ENCODE measurements at places on chromosomes 13 and 19.

DNA sequence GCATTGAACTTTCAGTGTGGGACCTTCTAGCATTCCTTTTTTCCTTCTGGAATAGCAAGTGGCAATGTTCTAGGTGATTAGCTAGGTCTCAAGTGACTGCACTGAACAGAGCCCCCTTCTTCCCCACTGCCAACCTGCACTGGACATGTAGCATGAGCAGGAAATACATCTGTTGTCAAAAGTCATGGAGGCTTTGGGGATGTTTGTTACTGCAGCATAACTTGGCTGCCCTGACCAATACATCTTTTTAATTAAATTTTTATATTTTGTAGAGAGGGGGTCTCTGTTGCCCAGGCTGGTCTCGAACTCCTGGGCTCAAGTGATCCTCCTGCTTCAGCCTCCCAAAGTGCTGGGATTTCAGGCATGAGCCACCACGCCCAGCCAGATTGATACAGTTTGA, 163.6 kb downstream of the CACNA1A start:
- DNase-seq, result no peak

DNA sequence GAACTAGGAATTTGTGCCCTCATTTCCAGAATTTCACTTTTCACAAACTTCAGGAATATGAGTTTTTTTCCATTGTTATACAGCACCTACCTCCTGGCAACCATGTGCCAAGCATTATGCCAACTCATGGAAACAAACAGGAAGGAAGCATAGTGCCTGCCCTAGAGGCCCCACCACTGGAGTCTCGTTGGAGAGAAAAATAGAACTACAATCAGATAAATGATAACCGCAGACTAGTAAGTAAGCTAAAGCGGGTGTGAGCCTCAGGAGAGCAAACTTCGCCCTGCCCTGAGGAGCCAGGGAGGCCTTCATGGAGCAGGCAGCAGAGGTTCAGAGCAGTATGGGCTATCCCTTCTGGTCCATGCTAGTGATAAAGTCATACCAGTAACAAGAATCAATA, 75.9 kb downstream of the FRY start:
- no peak for DNase-seq

GRCh38 chr19:48499316-48500090, 12.1 kb downstream of the LMTK3 start:
- no peak for DNase-seq

GRCh38 chr19:37329686-37330085, 41.2 kb upstream of the ZNF527 start:
- DNase-seq, result no peak

DNA sequence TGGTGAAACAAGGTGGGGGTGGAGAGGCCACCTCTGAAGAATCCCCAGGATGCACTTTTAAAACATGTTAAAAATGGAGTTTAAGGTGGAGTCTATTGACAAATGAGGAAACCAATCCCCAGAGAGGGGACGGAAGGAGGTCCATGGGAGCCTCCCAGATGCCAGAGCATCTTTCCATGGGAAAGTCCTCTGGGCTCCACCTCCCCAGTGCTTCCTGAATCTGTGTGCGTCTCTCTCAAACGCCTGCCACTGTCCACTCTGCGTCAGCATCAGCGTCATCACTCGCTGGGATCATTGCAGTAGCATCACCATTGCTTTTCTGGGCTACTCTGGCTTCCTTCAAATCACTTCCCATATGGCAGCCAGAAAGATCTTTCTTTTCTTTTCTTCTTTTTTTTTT, 6.2 kb downstream of the GPR4 start:
- no peak for DNase-seq

GRCh38 chr13:93951108-93951507, 528.4 kb downstream of the DCT start:
- DNase-seq, result no peak

DNA sequence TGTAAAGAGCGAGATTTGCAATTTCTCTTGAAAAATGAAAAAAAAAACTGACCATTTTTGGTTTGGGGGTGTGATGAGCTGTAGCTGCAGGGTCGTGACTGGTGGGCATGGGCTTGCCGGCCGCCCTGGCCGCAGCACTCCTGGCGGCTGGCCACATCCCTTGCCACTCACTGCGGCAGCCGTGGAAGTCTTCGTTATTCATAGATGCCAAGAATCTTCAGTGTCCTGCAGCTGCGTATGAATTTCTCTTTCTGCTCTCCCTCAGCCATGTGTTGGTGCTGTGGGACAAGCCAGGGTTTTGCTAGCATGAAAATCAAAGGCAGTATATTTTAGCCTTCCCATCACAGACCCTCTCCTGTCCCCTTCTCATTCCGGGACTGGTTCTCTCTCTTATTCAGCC, 151.7 kb upstream of the TSHZ3 start:
- DNase-seq, result no peak

GRCh38 chr13:66138172-66138811, 1091.8 kb downstream of the PCDH9 start:
- DNase-seq, result no peak

DNA sequence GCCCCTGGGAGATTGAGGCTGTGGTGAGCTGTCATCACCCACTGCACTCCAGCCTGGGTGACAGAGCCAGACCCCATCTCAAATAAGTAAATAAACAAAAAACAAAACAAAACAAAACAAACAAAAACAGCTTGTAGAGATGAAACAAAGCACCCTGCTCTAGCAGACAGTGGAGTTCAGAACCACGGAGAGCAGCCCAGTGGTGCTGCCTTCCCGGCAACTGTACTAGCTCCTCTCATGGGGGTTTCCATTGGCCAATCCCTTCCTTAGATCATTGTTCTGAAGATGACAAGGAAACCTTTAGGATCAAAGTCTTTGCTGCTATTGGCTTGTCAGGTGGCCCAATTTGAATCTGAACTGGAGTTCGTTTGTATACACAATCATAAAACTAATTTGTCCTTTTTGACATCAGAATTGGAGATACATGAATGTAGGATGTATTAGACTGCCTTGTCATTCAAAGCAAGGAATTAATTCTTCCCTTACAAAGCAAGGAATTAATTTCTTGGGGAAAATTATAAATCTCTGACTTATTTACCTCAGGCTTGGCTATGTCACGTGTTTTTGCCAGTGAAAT, 19.7 kb upstream of the SYCN start:
- no peak for DNase-seq

DNA sequence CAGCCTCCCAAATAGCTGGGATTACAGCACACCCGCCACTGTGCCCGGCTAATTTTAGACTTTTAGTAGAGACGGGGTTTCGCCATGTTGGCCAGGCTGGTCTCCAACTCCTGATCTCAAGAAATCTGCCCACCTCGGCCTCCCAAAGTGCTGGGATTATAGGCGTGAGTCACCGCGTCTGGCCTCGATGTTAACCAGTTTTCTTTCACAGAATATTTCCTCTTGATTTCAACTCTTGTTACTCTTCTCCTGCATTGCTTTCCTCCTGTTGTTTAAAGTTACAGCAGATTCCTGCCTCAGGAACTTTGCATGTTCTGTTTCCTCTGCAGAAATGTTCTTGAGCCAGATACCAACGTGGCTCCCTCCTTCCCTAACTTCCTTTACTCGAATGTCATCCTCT, 3.7 kb upstream of the PEX11G start:
- DNase-seq, result no peak

DNA sequence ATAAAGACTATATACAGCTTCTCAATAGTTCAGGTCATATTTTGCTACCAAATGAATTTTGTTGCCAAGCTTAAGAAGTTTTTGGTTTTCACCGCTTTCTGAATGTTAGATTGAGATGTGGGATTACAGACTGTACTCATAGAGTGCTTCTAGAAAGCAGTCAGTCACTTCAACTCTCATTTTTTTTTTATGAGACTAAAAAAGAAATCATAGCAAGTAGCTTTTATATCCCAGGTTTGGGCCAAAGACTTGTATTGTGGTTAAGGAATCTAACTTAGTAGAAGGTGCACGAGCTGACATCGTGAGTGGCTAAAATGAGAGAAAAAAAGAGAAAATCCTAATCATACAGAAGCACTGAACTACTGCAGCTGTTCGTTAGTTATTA, 2.2 kb upstream of the USPL1 start:
- DNase-seq, result no peak

- no peak for DNase-seq
Measured at GRCh38 chr13:35993686-35994085, 137.5 kb downstream of the DCLK1 start.

DNA sequence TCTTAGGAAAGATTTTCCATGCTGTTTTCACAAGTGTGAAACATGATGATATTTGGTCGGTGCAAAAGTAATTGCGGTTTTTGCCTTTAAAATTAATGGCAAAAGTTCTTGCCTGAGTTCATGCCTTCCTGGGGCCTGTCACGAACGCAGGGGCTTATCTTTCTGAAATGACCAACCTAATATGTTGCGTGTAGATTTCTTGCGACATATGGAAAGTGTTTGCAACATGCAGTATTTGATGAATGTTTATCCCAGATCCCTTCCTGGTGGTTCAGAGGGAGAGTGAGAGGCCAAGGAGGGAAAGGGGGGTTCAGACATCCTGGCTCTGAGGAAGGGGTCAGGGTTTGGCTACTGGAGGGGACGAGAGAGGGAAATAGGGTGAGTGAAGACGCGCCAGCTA, 72.0 kb downstream of the TEX29 start:
- DNase-seq, result no peak

DNA sequence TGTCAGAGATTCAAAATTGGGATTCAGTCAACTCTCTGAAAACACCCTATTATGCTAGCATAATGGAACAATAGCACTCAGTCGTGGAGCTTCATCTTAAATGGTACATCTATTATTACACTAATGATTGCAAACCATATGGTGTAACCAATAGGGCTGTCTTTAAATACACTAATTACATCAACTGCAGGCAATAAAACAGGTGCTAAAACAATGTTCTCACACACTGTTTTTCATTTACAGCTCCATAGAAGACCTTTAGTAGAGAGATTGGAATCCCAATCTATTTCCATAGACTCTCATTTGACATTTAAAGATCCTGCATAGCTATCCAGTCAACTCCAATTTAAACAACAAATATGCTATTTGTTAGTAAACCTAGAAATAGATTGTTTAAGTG, 1917.4 kb downstream of the OLFM4 start:
- no peak for DNase-seq

DNA sequence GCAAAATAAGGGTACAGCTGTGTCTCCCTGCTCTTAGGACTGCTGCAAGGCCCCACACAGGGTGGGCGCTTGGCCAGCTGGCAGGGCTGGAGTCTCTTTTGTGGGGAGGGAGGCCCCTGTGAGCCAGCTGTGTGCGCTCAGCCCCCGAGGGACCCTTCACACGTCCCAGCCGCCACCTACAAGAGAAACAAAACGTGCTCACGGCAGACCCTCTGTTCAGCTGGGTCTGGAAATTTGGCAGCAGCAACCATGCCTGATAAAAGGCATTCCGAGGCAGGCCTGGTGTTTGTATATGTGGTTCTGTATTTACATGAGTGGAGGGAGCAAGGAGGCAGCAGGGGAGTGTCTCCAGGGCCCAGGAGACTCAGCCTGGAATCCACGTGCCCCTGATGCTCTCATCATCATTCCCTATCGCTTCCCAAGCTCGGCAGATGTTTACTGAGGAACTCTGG, 49.7 kb downstream of the CRTC1 start:
- DNase-seq, result no peak

GRCh38 chr13:28137596-28137995, 749 bp upstream of the PAN3 start:
- DNase-seq, result no peak

DNA sequence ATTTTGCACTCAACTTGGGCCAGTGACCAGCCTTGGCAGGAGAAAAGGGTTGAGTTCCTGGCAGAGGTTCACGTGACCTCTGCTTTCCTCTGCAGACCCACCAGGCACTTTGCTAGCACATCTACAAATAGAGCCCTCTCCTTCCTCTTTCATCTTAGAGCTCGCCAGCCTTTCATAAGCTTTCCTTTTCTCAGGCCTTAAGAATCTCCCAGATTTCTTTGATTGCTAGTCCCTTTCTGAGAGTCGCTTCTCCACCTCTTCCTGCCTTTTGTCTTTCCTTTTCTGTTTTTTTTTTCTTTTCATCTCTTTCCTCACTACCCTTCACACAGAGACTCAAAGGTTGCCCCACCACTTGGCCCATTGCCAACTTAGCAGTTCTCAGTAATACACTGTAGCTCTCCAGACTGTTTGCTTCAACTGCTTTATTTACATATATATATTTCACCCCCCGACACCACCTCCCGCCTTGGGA, 375.7 kb upstream of the SPRY2 start:
- no peak for DNase-seq

DNA sequence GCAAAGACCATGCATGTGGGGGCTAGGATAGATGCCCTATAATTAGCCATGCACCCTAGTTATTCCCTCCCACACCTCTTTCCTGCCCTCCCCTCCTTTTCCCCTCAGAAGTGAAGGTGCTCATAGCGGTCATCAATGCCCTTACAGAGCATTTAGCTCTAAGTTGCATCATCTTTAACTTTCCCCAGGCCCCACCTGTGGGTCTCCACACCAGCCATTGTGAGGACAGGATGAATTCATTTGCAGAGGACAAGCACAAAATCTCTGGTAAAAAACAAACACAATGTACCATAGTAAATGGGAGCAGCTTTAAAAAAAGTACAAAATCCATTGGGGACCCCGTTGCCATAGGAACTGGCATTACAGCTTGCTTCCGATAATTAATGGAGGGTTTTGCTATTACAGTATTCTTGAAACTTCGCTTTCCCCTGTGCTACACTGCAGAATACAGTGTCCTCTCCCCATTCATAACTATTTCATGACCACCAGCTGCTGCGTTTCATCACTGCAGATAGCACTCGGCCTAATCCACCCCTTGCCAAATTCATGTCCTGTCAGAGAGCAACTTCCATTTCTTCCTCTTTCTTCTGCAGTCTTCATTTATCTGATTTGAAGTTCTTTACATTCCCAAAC, 110.5 kb downstream of the ZDHHC20 start:
- no peak for DNase-seq

DNA sequence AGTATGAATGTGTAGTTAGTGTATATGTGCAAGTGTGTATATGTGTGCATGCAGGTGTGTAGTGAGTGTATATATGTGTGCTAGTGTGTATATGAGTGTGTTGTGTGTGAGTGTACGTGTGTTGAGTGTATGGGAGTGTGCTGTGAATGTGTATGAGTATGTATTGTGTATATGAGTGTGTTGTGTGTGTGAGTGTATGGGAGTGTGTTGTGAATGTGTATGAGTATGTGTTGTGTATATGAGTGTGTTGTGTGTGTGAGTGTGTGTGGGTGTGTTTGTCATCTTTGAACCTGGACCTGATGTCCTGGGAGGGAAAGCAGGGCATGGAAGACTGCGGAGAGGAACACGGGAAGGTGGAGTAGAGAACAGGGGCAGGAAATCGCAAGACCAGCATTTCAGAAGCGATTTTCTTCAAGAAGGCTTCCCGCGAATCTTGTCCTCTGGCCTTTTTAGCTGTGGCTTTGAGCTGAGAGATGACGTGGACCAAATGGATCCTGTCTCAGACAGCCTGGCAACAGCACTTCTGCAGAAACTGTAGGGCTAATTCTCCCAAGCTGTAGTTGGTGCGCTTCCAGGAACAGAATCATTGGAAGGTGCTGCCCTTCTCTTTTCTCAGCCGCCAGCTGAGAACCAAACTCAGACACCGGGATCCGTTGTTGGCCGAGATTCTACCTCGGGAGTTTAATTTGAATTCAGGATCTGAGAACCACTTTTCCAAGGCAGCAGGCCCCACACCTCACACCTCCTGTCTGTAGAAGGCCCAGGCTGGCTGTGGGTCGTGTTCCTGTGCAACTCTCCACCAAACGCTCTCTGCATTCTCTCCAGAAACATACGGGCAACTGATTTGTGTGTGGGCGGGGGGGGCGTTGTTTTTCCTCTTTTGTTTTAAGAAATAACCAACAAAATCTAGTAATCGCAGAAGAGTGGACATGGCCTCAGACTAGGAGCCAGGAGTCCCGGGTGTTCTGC, 94.7 kb upstream of the RAP2A start:
- DNase-seq, result no peak

Data from cortex of kidney (tissue), 1 donor.